Stimulated activated CD4-positive, alpha-beta T cell treated with anti-CD3 and anti-CD28 coated beads, Interleukin-1b, Interleukin-23, amount 100 ng/mL, for 4 hours (primary cell): ENCODE measurements at places on chromosomes 1 and 21.

- no peak for DNase-seq
These were observed 479.3 kb upstream of the RUNX1 start for GRCh38 chr21:35528116-35529042.

GRCh38 chr1:99173282-99173681 lies 91.0 kb upstream of the PLPPR4 start:
- DNase-seq = no peak

GRCh38 chr1:225677350-225678124 lies 24.6 kb upstream of the ENAH start:
- no peak for DNase-seq

DNA sequence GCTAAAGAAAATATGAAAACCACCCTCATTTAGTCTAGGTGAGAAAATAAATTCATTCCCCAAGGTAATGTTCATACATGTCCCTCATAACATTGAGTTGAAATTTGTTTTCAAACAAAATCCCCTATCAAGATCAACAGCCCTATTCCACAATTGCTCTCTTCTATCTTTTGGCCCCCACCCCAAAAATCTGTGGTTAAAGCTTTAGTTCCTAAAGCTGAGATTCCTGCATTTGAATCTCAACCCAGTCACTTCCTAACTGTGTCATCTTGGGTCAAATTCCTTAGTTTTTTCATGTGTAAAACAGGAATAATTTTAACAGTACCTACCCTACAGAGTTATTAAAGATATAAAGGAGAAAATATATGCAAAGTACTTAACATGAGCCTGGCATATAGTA lies 22.0 kb downstream of the KIAA0319L start:
- no peak for DNase-seq

- no peak for DNase-seq
These were observed 16.3 kb downstream of the AGPAT3 start for GRCh38 chr21:43881283-43881682.

DNA sequence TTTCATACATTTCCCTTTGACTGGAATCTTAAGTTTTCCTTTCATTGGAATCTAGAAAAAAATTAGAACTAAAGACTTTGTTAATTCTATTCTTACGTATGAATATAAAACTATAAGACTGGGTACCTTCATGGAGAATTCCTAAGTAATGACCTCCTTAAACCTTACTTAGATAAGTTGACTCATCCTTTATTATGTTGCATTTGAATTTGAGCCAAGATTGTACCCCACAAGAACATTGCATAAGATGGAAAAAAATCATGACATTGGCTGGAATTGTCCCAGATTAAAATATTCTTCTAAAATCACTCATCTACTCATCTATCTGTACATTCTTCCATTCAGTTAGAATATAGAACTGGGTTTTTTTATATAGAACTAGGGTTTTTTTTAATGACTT lies 137.4 kb downstream of the C1orf21 start:
- DNase-seq = no peak

DNA sequence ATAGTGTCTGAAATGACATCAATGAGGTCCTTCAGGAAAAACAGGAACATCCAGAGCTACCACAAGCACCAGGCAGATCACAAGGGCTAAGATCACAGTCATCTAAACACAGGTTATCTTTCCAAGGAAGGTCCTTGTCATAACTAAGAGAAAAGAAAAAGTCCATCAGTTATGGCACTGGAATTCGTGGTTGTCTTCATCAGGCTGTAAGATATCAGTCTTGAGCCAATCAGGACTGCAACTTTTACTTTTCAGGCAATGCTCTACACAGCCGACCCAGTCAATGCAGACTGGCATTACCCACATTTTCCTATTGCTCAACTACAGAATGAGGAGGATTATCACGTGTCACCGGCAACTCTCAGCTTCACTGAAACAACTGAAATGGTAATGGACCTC lies 26.4 kb downstream of the SORT1 start:
- no peak for DNase-seq

DNA sequence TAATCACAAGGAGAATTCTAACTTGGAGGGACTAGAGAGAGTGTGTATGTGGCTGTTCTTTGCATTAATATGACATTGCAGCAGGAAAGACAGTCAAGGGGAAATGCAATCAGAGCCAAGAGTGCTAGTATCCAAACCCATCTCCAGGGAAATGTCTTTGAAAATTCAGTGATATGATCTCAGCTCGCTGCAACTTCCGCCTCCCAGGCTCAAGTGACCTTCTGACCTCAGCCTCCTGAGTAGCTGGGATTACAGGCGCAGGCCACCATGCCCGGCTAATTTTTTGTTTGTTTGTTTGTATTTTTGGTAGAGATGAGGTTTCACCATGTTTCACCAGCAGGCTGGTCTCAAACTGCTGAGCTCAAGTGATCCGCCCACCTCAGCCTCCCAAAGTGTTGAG lies 16.3 kb downstream of the VASH2 start:
- no peak for DNase-seq

- no peak for DNase-seq
These were observed 29.0 kb downstream of the PRMT2 start for GRCh38 chr21:46664316-46664995.

- no peak for DNase-seq
These were observed 30.9 kb upstream of the TAL1 start for GRCh38 chr1:47262787-47263413.

GRCh38 chr1:4655674-4656532 lies 1.5 kb downstream of the AJAP1 start:
- DNase-seq = no peak

- DNase-seq = no peak
These were observed 10.8 kb downstream of the AGT start for GRCh38 chr1:230702934-230703678.

- no peak for DNase-seq
These were observed 46.0 kb downstream of the RUNX1 start for GRCh38 chr21:35002879-35003722.

DNA sequence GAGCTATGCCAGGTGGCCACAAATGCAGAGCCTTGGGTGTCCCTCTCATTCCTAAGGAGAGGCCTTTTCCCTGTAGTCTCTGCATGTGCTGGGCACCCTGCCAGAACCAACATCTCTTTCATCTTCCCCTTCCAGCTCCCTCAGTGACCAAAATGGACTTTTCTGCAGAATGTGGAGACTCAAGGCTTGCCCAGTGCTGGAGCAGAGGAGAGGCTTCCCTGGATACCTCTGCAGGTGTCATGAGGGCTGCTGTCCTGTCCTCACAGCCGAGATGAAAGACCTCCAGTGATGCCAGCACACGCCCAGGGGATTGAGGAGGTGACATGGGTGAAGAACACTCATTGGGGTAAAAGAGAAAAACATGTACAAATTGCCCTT lies 347.0 kb upstream of the AJAP1 start:
- DNase-seq = no peak

- DNase-seq = no peak
These were observed 31.9 kb downstream of the GDAP2 start for GRCh38 chr1:117897551-117897950.

- no peak for DNase-seq
These were observed 20.9 kb downstream of the DPH5 start for GRCh38 chr1:101004670-101005069.

- DNase-seq = no peak
These were observed 163.8 kb downstream of the COL24A1 start for GRCh38 chr1:85992791-85993190.

DNA sequence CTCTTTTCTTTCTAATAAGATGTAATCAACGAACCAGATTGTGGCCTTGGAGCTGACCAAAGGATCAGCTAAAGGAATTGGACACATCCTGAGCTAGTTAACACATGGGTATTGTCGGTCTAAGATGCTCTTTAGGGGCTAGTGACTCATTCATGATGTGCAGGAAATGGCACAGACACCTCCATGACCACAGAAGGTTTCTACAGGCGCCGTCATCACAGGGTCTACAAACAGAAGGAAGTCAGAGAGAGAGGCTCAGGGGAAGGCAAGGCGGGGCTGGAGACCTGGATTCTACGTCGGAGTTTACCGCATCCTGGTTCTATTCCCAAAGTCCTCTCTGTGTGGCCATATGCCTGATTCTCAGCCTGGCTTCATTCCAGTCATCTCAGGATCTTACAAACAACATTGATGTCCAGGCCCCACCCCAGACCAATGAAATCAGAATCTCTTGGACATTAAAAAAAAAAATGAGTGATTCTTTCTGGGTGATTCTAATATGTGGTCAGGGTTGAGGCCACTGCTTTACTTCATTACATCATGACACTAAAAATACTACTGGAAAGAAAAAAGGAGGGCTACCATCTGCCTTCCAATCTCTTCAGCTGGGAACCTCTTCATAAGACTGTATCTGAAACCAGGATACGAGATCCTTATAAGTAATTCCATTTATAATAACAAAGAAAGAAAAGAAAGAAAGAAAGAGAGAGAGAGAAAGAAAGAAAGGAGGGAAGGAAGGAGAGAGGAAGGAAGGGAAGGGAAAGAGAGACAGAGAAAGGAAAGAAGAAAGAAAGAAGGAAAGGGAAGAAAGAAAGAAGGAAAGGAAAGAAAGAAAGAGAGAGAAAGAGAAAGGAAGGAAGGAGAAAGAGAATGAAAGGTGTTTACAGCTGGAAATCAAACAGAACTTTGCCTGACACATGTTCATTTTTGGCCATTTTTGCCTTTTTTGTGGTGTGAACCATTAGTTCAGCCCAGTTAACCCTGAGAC lies 11.6 kb upstream of the KCNJ15 start:
- DNase-seq = peak; percentile 57

- DNase-seq = no peak
These were observed 23.6 kb upstream of the PIGC start for GRCh38 chr1:172467446-172467845.

- peak; percentile 1 for DNase-seq
These were observed 31.1 kb upstream of the HSD3B1 start for GRCh38 chr1:119475866-119476439.

DNA sequence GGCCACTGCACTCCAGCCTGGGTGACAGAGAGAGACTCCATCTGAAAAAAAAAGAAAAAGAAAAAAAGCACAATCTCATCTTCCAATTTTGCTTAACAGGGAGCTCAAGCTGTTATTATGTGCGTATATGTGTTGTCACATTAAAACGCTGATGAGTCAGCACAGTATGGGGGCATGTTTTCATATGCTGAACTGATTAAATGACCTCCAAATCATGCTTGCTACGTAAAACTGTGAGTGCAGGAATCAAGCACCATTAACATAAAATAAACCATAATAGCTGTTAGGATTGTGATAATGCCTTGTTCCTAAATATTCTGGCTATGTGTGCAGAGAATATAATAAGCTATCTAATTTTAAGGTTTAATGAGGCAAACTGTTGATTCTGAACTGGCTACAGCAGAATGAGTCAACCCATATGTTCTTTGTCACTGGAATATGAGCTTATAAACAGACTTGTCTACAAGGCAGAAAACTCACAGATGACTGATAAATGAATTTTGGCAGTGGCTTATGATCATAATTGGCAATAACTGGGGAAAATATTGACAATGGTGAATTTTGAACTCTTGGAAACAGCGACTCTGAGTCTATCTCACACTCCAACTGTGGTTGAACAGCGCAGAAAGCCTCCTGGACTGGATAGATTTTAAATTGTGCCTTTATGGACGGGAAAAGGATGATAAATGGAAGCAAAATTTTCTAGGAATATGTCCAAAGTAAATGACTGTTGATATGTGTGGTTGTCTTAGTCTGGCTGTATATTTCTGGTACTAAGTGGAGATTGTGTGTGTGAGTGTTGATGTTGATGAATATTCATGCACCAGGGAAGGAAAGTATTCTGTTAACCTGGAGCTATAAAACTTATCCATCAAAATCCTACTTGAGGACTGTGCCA lies 75.5 kb downstream of the VCAM1 start:
- no peak for DNase-seq
